LoVo (cell line): ENCODE measurements at places on chromosomes 5 and 9.

GRCh38 chr9:76562511-76562911, 103.5 kb downstream of the GCNT1 start:
- DNase-seq: no peak

- no peak for DNase-seq
Observed at GRCh38 chr9:9764821-9765220, 848.0 kb downstream of the PTPRD start.

DNA sequence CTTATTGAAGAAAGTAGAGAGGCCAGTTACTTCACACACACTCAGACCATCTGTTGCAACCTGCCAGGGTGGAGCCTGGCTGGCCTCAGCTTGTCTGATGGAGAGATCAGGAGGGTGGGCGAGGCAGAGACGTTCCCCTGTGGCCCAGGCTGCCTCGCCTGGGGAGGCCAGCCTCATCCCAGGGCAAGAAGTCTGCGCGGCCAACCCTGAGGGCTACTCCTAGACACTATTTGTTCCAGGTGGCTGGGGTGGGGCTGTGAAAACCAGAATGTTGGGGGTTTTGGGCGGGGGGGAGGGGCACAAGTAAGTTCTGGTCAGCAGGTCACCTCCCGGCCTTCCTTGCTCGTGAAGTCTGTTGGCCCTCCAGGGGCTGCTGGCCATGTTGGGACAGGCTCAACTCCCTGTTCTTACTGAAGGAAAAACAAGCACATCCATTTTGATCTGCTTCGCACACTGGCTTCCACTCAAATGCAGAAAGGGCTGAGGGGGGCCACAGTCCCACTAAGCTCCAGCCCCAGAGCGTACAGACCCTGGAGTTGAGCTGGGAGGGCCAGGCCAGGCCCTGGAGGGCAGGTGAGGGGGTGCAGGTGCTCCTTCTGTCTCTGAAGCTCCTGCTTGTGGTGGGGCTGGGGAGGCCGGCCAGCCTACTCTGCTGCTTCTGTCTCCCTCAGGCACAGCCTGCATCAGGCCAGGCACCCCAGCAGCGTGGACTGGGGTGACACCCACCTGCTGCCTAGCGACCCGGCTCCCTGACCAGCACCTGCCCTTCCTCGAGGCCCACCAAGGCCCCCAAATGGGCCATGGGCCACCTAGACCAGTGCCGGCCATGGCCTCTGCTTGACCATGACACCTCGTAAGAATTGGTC, 46.6 kb downstream of the SECISBP2 start:
- DNase-seq: no peak

DNA sequence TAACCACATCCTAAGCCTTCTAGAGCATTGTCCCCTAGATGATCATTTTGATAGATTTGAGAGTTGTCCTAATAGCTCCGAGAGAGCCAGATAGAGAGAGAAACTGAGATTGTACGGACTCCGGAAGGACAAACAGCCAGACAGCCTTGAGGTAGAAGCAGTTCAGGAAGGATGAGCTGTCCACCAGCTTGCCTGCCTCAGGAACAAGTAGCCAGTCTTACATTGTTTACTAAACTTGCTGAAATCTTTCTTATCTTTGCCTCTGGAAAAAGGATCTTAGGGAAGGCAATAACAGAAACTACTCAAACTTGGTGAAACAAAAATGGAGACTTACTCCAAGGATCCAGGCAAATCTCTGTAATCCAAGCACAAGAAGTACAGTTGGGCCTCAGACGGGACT, 39.0 kb upstream of the SAP30L start:
- DNase-seq: no peak

DNA sequence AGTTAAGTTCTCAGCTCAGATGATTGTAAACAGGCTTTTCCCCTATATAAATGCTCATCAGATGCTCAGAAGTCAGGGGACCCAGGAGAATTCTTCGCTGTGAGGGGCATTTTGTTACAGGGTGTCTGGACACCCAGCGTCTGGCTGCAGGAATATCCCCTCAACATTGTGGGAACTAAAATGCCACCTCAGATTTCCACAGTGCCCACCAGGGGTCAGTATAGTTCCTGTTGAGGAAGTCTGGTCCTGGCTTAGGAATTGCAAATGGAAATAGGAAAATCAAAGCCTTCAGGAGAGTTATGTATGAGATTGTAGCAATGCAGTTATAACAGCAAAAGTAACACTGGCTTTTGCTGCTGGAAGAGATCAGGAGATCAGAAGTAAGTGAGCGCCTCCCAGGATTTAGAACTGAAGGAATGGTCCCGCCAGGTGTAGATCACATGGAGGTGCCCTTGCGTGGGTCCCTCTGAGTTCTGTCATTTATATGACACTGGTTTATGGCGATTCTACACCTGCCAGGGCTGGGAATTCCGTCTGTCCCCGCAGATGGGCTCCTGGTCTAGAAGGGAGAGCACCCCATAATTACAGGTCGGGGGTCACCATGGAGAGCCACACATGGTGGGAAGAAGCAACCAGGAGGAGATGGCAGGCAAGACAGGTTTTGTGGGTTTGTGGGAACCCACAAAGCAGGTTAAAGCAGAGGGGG, 47.1 kb upstream of the CTSL start:
- DNase-seq: peak; percentile 62

DNA sequence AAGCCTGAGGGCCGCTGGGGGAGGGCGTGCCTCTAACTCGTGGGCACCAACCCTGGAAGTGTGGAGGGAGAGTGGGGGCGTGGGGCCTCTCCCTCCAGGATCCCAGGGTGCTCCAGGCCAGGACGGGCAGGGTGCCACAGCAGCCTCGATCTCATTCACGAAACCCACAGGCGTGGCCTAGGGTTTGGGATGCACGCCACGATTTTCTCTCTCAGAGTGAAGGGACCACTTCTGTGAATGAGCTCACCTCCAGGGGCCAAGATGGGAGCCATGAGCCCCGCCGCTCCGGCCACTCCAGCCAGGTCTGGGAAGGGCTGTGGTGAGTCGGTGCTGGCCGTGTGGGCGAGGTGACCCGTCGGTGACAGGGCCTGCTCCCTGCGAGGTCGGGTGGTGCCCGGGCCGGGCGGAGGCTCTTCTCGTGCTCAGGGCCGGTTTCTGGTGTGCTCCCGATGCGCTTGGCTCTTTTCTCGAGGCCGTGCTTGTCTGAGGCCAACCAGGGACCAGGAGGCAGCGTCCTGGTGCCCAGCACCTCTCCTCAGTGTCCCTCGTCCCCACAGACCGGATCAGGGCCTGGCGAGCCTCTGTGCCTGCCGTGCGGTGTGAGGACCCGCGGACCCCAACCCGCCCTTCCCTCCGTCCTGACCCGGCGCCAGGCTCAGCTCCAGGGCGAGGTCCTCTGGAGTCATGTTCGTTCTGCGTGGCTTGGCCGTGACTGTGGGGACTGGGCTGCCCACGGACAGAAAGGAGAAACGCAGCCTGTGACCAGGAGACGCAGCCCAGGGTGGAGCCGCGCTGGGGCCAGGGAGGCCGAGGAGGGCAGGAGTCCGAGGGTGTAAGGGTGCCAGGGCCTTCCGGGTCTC, 31.0 kb downstream of the TPPP start:
- DNase-seq: no peak

GRCh38 chr9:69932901-69933300, 110.7 kb upstream of the MAMDC2 start:
- DNase-seq: no peak

DNA sequence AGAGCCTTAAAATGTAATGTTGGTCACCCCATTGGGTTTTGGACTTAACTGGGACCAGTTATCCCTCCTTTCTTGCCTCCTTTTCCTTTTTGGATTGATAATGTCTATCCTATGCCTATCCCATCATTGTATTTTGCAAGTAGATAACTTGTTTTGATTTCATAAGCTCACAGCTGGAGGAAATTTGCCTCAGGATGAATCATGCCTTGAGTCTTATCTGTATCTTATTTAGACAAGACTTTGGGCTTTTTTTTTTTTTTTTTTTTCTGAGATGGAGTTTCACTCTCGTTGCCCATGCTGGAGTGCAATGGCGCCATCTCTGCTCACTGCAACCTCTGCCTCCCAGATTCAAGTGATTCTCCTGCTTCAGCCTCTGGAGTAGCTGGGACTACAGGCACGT, 443.3 kb downstream of the DNAH5 start:
- no peak for DNase-seq

DNA sequence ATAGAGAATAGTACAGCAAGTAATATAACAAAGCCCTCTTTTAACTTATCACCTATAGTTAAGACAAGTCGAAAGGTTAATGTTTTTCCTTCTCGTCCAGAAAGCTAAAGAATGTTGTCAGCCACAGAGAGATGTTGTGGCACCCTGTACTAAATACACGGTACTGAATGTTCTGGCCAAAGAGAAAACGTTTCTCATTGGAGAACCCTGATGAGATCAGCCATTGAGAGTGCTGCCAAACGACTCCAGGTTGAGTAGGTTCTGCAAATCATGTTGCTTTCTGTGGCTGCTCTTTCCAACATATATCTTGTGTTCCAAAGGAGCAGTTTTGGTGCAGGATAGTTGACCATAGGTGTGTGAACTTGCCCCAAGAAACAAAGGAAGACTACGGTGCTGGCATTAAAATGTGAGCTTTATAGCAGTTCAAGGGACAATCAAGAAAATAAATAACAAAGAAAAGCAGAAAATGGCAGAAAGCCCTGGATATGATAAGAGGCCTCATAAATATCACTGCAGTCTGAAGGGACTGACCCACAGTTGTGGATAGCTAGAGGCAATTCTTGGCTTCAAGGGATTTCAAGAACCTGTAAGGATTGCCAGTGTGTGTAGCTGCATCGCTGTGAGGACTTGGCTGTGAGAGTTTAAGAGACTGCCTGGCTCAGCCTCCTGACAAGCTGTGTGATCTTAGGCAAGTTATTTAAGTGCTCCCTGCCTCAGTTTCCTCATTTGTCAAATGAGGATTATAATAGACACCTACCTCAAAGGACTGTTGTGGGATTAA, 102.7 kb downstream of the ARHGEF28 start:
- no peak for DNase-seq

DNA sequence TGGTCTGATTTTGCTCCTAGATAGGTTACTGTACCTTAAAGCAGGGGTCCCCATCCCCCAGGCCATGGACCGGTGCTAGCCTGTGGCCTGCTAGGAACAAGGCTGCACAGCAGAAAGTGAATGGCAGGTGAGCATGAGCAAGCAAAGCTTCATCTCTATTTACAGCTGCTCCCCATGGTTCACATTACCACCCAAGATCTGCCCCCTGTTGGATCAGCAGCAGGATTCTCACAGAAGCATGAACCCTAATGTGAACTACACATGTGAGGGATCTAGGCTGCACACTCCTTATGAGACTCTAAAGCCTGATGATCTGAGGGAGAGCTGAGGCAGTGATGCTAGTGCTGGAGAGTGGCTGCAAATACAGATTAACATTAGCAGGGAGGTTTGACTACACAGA, 78.1 kb downstream of the DRD1 start:
- no peak for DNase-seq

- no peak for DNase-seq
Observed at GRCh38 chr5:125660231-125660895, 762.8 kb upstream of the GRAMD2B start.

- no peak for DNase-seq
Observed at GRCh38 chr5:51829691-51830090, 446.4 kb downstream of the ISL1 start.

- DNase-seq: no peak
Observed at GRCh38 chr5:73735032-73735734, 109.2 kb downstream of the ARHGEF28 start.

GRCh38 chr9:120892748-120893610, 16.0 kb upstream of the PHF19 start:
- DNase-seq: peak; percentile 45

GRCh38 chr5:131854134-131854533, 57.3 kb upstream of the FNIP1 start:
- DNase-seq: no peak

DNA sequence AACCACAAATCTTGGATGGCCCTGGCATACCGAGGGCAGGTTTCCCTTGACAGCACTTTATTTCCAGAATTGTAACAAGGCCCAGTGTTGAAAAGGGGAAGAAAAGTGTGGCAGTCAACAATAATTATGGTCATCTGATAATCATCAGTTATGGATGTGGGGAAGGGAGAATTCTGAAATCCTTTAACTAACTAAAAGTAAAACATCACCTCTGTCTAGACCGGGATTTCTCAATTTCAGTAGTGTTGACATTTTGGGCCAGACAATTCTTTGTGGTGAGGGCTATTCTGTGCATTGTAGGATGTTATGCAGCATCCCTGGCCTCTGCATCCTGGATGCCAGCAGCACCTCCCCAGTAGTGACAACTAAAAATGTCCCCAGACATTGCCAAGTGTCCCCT, 140.4 kb downstream of the PSAT1 start:
- no peak for DNase-seq

DNA sequence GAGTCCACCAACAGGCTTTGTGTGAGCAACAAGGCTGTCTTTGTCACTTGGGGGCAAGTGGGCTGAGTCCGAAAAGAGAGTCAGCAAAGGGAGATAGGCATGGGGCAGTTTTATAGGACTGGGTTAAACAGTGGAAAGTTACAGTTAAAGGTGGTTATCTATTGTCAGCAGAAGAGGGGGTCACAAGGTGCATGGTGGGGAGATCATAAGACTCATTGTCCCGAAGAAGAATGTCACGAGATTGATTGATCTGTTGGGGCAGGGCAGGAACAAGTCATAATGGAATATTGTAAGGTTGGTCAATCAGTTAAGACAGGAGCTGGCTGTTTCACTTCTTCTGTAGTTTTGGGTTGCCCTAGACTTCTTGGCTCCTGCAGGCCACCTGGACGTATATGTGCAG, 7.6 kb upstream of the HMGCS1 start:
- no peak for DNase-seq

- no peak for DNase-seq
Observed at GRCh38 chr5:15731699-15732098, 231.7 kb downstream of the FBXL7 start.

- no peak for DNase-seq
Observed at GRCh38 chr9:84450029-84450428, 109.5 kb upstream of the SLC28A3 start.

DNA sequence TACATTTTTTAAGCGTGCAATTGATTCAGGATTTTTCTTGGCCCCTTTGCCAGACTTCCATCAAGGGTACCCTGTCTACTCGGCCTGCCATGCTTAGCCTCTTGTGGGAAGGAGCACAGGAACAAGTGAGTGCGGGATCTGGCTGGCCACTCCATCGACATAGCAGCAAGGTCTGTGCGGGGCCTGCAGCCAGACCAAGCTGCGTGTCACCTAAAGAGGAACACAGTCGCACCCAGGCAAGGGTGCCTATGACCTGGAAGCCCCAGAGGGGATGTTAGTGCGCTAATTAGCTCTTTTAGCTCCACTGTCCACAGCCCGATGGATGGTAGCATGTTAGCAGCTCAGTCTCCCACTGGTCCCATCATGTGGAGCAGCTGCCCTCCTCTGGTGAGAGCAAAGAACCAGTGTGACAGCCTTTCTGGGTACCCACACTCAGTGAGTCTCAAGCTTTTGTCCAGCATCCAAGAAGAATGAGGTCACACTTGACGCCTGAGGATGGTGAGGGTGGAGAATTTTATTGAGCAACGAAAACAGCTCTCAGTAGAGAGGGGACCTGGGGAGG, 38.7 kb downstream of the FTMT start:
- no peak for DNase-seq
